Cardiac muscle cell (in vitro differentiated cells and primary cell): ENCODE measurements at places on chromosomes 3 and 15. TPM values are rescaled to one million over a fixed set of nuclear protein-coding genes. Genes with fewer than 3 reads are reported as not detected.

- H3K27ac ChIP-seq, result no peak overlapping the region
- peak overlapping the region; percentile 75 for H3K4me3 ChIP-seq
- H3K4me1 ChIP-seq, result peaks cover 17% of the 10 kb centered on the region
- peaks cover 5% of the 10 kb centered on the region for H3K27me3 ChIP-seq
Measured at GRCh38 chr3:69540706-69541581, 155.1 kb upstream of the FRMD4B start.

DNA sequence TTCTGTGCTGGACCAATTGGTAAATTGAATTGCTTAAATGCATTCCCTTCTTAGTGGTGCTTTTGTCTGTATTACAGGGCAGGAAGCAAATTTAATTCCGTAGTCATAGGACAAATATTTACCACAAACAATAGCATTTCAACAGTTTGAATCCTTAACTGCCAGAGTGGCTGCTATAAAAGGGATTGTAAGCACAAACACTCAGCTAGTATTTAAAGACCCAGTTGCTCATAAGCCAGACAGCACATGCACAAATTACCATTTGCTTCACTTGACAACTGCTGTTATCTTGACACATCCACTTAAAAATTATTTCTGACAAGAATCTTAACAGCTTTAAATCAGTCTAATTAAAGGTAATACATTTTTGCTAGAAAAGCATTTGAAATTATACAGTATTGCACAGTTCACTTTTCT lies 490.2 kb upstream of the ADAMTS9 start:
- no peak for DNase-seq
- peaks cover 12% of the 10 kb centered on the region for H3K4me1 ChIP-seq
- H3K36me3 ChIP-seq, result no peaks in the 10 kb centered on the region
- no peak overlapping the region for H3K4me3 ChIP-seq

DNA sequence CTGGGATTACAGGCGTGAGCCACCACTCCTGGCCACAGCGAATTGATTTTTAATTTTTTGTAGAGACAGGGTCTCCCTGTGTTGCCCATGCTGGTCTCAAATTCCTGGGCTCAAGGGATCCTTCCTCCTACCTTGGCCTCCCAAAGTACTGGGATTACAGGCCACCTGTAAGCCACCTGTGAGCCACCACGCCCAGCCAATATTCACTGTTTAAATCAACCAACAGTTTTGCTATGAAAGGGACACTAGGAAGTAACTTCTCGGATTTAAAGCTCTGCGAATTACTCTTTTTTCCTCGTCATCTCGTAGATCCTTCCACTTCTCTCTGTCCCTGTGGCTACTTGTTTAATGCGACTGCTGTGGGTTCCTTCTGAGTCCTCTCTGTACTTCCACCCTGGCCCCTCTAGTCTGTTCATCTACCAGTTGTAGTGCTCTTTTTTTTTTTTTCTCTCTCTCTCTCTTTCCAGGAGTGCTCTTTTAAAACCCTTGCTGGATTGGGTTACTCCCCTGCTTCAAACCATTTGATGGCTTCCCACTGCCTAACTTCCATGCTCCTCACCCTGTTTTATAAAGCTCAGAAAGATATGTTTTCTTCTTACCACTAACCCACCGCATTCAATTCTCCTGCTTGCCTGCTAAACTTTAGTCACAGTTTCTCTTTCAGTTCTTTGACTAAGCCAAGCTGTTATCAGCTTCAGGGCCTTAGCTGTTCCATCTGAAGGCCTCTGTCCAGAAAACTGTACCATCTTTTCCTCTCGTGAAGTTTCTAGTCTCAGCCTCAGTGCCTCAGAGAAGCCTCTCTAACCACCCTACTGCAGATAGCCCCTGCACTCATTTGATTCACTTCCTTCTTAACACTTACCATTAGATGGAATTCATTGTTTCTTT lies 12.4 kb downstream of the RTF1 start:
- no peak overlapping the region for H3K4me3 ChIP-seq
- no peak overlapping the region for H3K27ac ChIP-seq
- no peaks in the 10 kb centered on the region for H3K36me3 ChIP-seq
- no peaks in the 10 kb centered on the region for H3K4me1 ChIP-seq
- DNase-seq, result no peak

DNA sequence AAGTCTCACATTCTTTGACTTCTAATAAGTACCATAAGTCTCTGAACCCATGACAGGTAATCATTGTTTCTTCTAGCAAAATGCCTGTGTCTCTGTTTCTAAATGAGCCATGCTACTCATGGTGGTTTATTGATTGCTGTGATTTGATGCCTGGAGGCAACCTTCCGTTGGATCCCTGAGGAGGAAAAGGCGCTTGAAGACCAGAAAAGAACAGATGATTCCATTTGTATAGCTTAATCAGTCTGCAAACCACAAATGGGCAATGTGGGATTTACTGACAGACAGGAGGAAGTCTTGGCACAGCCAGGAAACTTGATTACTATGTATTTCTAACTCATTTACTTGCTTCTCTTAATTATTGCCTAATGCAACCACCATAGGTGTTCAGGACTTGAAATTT lies 103.1 kb upstream of the MRPL3 start:
- no peak for DNase-seq
- no peaks in the 10 kb centered on the region for H3K27me3 ChIP-seq
- H3K4me3 ChIP-seq, result no peak overlapping the region
- H3K36me3 ChIP-seq, result no peaks in the 10 kb centered on the region

- H3K36me3 ChIP-seq, result no peaks in the 10 kb centered on the region
- no peak overlapping the region for H3K4me3 ChIP-seq
- H3K27ac ChIP-seq, result peak overlapping the region; percentile 20
- no peaks in the 10 kb centered on the region for H3K27me3 ChIP-seq
- peak; percentile 35 for DNase-seq
Measured at GRCh38 chr15:68272721-68273271, 4.7 kb upstream of the FEM1B start.

- no peak for DNase-seq
- H3K4me1 ChIP-seq, result no peaks in the 10 kb centered on the region
- H3K36me3 ChIP-seq, result no peaks in the 10 kb centered on the region
Measured at GRCh38 chr3:169494982-169495381, 168.5 kb downstream of the MECOM start.

- peaks cover 21% of the 10 kb centered on the region for H3K36me3 ChIP-seq
- H3K27me3 ChIP-seq, result no peaks in the 10 kb centered on the region
- no peak overlapping the region for H3K27ac ChIP-seq
- no peak overlapping the region for H3K4me3 ChIP-seq
Measured at GRCh38 chr15:68292967-68293366, 15.4 kb downstream of the FEM1B start.

IL5RA gene
- 0.07 TPM in 1 of 2 replicates, not detected in the other for total RNA-seq
